ENCODE measurements at places on chromosomes 4 and X.

- no peak for DNase-seq
These were observed 40.1 kb downstream of the USP46 start for GRCh38 chr4:52618795-52619590.

DNA sequence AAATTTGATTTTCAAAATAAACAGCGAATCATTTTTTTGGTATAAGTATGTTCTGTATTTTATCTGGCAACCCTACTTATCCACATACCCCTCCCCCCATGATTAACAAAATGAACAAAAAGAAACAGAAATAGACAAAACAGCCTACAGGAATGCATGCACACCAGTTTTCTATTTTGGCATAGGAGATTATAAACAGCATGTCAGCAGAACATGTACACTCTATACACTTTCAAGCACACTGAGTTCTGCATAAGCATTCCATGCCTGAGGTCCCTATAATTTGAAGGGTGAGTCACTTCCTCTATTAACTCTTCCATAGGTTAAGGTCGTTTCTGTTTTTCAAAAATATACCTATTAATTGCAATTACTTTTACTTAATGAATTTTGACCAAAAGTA, 28.0 kb upstream of the ZNF280C start:
- DNase-seq, result no peak

DNA sequence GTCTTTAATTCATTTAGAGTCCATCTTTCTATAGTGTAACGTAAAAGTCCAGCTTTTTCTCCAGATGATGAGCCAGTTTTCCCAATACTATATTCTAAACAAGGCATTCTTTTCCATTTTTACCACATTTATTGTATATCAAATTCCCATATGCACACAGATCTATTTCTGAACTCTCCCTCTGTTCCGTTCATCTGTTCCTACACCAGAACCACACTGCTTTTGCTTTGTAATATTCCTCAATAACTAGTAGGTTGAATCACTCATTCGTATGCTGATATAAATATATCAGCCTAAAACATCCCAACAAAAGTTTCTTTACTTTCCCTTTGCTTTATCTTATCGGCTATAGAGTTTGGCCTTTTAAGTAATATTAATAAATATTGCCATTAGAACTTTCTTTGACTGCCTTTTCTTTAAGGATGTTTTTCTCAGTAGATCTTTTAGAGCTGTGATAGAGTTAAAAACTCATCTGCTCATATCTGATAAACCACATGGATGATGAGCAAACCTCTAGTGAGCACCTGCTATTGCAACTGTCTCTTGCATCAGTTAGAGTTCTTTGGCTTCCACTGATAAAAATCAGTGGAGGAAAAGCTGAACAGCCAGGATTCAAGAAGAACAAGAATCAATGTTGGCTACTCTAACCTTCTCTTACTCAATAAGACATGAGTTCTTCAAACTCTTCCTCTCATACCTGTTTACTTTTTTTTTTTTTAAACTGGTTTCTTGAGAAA, 13.1 kb upstream of the RPL34 start:
- DNase-seq, result no peak

GRCh38 chr4:91325495-91325894, 978.3 kb upstream of the GRID2 start:
- peak; percentile 21 for DNase-seq

DNA sequence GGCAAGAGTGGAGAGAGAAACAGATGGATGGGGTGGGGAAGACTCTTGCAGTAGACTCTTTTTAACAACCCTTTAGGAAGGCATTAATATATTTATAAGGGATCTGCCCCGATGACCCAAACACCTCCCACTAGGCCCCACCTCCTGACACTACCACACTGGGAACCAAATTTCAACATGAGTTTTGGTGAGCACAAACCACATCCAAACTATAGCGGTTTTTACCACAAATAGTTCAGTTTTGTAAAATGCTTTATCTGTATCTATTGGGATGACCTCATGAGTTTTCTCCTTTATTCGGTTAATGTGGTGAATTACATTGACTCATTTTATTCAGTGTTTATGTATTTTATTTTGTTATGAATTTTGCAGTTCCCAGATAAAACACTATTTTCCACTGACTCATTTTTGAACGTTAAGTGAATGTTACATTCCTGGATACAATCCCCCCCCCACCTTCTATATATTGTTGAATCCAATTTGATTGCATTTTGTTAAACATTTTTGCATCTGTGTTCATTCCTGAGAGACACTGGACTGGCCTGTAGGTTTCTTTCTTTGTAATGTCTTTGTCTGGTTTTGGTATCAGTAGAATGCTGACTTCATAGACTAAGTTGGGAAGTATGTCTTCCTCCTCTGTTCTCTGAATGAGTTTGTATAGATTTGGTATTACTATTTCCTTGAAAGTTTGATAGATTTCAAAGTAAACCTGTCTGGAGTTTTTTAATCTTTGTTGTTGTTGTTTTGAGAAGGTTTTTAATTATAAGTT, 13.9 kb upstream of the CPLX1 start:
- DNase-seq, result no peak

- DNase-seq, result no peak
These were observed 74.3 kb downstream of the DCHS2 start for GRCh38 chr4:154417373-154417673.

DNA sequence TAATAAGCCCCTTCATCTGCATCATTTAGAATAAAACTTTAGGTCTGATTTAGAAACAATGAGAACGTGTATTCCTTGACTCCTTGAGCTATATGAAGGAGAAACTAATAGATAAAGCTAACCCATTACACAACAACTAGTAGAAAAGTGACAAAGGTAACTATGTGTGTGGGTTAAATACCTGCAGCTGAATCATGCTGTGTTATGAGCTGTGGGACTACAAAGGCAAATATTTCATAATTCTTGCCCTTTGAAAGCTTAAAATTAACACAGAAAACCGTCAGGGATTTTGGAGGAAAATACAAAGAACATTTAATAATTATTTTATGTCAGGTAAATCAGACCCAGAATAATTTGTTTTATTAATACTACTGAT, 898 bp upstream of the NDP start:
- no peak for DNase-seq

All from heart left ventricle (tissue), 16 donors.